CD4-positive, alpha-beta T cell treated with Interleukin-15 for 1 hour (primary cell): ENCODE measurements at places on chromosomes 7 and 10.

DNA sequence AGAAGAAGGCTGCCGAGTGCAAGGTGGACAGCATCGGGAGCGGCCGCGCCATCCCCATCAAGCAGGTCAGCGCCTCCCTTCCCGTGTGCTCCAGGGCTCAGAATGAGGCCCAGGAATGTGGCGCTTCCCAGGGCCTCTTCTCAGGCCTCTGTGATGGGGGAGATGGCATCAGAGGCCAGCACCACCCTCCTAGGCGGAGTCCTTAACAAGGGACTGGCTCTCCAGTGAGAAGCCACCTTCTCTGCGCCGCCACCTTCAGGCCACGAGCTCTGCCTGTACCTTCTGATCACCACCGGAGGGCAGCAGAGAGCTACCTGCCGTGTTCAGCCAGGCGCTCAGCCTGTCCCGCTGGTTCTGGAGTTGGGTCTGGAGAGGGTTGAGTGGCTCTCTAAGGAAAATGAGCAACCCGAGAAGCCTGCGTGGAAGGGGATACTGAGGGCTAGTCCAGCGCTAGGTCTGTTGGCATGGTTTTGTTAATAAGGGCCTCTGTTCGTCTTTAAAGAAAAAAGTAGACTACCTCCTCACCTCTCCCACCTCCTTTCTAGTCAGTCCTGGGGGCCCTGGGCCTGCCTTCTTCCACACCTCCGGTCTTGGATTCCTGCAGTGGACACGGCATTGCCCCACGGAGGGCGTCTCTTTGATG is 37.7 kb downstream of the AGAP3 start:
- DNase-seq = peak; percentile 79

DNA sequence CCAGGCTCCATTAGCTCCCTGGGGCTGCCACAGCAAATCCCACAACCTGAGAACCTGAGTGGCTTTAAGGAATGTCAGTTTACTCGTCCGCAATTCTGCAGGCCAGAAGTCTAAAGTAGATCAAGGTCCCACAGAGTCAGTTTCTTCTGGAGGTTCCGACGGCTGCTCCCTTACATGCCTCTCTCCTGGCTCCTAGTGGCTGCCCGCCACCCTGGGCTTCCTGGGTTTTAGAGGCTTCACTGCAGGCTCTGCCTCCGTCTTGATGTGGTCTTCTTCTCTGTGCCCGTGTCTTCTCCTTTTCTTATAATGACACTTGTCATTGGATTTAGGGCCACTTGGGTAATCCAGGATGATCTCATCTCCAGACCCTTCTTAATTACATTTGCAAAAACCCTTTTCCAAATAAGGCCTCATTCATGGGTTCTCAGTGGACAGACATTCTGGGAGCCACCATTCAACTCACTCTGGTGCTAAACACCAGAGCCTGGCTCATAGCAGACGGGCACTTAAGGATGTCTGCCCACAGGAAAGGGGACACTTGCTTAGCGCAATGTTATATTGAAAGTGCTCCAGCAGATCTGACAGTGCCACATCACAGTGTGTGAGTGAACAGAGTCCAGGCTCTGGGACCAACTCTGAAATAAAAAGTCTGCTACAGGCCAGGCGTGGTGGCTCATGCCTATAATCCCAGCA is 77.6 kb downstream of the VWC2 start:
- DNase-seq = no peak

DNA sequence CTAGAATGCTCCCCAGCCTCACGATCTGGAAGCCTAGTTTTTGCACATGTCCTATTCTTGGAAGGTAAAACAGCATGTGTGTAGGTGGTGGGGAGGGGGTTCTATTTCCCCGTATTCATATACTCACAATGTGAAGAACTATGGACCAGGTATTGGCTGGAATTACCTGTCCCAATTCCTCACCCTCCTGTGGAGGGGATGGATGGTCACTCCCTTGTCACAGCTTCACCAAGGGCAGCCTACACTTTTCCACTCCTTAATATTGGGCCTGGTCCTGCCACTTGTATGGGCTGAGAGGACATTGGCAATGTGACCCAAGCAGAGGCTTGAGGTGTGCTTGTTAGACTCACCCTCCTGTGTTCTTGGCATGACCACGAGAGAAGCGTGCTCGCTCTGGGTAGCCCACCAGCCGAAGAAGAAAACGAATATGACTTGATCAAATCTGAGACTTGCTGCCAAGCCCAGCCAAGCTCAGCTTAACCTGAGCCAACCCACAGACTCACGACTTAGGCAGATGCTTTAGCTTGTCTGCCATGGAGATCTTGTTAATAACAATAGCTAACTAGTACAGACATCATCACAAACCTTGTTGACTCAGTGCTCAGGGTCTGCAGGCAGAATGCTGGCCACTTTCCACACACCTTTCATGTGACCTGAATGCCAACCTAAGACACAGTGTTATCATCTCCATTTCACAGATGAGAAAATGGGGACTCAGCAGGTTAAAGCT is 17.2 kb downstream of the ZNF488 start:
- DNase-seq = no peak

GRCh38 chr7:6182993-6183392 is 89.4 kb downstream of the CYTH3 start:
- no peak for DNase-seq

- no peak for DNase-seq
These were observed 417.0 kb downstream of the TYW1 start for GRCh38 chr7:67413670-67414069.

- no peak for DNase-seq
These were observed 24.5 kb downstream of the ADRB1 start for GRCh38 chr10:114068054-114068707.

DNA sequence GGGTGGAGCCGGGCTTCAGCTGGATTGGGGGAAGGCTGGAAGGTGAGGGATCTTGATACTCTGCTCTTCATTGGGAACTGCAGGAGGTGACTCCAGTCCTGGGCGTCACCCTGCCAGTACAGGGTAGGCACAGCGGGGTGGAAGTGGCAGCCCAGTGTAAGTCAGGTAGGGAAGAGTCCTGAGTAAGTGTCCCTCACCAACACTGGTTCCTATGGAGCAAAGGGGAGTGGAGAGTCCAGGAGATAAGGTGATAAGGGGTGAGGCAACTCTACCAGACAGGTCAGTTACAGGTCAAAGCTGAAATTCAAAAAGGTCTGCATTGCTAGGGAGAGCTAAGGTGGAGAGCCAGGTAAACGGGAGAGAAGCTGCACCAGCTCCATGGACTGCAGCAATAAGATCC is 145.6 kb upstream of the NFE2L3 start:
- no peak for DNase-seq

- no peak for DNase-seq
These were observed 86.2 kb upstream of the DDC start for GRCh38 chr7:50651271-50651989.

DNA sequence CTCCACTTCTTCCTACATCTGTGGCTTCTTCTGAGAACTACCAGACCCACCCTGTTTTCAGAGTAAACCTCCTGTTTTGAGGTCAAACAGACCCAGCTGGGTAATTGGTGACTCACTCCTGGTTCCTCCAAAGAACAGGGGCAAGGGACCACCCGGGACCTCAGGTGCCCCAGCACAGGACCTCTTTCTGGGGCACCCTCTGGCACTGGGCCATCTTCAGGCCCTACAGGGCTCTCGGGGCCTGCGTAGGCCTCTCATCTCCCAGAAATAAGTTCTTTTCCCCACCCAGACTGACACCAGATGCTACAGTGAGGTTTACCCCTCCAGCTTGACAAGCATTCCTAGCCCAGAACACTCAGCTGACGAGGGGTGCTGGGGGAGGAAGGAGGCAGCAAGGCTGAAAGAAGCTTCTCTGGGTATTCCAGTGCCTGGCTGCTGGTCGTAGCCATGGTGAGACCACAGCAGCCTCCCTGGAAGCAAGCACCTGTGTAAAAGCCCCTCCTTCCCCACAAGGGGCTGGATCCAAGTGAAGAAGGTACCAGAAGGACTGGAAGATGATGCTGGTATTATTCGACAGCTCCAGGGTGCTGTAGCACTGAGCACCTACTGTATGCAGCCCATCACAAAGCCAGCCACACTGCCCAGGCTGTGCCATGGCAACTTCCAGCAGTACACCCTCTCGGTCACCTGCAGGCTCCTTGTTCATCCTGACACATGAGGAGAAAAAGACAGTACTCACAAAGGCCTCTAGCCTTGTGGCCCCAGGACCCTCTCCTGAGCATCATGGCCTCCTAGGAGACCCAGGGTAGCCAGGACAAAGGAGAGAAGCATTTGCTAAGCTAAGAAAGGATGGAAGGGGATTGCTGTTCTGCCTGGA is 47.4 kb downstream of the ALOX5 start:
- DNase-seq = peak; percentile 72

GRCh38 chr7:66157060-66157459 is 42.4 kb downstream of the CRCP start:
- DNase-seq = no peak

GRCh38 chr10:77361831-77362230 is 275.8 kb downstream of the KCNMA1 start:
- no peak for DNase-seq

DNA sequence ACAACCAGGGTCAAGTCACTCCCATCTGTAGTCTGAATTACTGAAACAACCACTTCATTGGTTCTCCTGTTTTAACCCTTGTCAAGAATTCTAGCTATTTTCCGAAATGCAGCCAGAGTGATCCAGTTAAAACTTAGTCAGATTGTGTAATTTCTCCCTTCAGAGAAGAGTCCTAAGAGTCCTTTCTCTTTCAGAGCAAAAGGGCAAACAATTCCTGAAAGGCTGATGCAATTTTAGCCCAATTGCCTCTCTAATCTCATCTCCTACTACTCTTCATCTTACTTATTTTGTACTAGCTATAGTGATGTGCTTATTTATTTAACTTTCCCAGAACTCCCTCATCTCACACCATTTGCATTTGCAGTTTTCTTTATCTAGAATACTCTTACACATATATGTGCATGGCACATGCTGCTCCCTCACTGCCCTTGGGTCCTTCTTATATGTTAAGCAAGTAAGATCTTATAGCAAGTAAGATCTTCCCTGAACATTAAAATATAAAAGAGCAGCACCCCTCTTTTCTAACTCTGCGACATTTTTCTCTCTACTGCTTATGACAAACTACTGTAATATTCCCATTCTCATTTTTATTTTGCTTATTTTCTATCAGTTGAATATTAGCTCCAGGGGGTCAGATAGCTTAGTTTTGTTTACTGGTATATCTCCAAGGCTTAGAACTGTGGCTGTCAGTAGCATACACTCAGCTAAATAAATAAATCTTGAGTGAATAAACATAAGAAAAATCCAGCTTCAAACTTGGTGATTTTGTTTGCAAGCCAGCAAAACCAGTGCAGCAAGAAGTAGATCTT is 44.6 kb downstream of the HGF start:
- DNase-seq = no peak

GRCh38 chr10:70582793-70583668 is 19.5 kb downstream of the PRF1 start:
- no peak for DNase-seq

DNA sequence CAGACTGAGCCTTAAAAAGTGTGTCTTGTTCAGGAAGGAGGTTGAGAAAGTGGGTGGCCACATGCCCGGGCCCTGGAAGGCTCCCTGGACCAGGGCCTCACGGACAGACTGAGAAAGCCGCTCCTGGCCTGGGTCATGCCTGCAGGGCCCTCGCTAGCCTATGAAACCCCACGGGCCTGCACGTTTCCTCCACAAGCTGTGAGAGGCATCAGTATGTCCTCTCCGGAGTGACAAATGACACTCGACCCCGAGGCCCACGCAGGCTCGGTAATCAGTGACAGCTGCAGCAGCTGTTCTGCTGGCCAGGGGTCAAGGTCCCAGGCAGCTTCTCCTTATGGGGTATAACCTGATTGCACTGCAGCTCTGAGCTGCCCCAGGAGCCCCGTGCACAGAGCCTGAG is 47.6 kb downstream of the ASB13 start:
- DNase-seq = no peak

DNA sequence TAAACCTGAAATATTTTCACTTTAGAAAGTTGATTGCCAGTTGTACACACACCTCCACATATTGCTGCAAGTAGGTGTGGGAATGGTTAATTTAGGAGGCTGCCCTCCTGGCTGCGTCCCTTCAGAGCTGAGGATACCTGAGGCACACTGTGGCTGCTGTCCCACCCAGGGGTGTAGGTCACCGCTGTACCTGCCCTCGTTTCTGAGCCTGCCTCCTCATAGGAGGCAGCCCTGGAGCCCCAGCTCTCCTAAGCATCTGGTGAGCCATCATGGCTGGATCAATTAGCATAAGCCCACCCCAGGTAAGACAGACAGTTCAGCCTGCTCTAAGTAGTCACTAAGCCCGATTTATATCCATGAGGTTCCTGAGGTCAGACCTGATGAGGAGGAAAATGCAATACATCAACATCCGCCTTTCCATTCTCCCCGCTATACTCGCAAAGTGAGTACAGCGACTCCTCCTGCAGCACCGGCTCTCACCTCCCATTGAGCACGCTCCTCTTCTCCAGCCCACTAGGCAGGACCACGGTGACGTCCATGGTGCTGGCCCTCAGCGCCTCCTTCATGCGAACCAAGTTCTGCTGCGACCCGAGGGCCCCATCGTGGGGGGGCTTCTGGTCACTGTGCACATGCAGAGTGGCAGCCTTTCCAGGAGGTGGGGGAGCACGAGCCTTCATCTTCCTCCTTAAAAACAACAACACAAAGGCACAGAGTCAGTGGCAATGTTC is 97.2 kb downstream of the COBL start:
- no peak for DNase-seq

GRCh38 chr7:128057909-128058308 is 26.7 kb upstream of the LRRC4 start:
- no peak for DNase-seq

- DNase-seq = no peak
These were observed 45.5 kb downstream of the ABCC2 start for GRCh38 chr10:99827936-99828335.

DNA sequence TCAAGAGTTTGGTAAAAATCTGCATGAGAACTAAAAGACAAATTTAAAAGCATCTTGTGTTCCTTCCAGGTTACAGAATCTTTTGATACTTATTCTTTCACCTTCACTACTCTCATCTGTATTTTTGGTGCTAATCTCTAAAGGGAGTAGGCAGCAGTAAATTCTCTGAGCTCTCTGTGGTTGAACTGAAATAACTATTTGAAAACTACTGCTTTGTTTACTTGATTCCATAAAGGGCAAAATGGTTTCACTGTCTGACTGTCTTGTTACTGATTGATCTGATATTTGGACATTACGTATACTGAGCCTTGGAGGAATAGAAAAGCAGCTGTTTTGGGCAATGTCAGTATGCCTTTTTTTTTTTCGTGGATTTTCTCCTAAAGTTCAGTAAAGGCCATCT is 103.3 kb downstream of the CHRM2 start:
- DNase-seq = no peak

DNA sequence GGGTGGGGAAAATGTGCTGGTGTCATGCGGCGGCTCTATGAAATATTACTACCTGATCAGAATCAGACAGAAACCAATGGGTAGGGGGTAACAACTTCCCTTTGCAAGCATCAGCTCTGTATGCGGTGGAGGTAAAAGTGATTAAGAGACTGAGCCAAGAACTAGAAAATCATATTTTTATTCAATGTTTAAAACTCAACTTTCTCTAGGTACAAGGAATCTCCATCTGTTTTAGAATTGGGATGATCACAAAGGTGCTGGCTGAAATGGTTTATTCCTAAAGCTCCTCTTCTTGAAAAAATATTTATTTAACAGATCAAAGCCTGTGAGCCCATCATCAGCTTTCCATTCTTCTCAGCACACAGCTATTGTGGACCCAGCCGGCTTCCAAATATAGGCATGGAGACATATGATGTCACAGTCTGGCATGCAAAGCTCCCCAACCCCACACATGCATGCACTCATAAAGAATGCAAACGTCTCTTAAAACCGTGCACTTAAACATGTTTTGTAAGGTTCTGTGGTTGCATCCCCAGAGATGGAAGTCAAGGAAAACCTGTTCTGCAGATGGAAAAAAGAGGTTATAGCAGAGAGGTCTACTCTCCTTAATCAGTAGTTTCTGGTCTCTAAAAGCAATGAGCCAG is 126.0 kb downstream of the SKIDA1 start:
- DNase-seq = no peak

GRCh38 chr10:100174699-100175677 is 10.8 kb downstream of the ERLIN1 start:
- DNase-seq = no peak
